NCI-H446 (cell line): ENCODE measurements at places on chromosomes 5 and 9.

DNA sequence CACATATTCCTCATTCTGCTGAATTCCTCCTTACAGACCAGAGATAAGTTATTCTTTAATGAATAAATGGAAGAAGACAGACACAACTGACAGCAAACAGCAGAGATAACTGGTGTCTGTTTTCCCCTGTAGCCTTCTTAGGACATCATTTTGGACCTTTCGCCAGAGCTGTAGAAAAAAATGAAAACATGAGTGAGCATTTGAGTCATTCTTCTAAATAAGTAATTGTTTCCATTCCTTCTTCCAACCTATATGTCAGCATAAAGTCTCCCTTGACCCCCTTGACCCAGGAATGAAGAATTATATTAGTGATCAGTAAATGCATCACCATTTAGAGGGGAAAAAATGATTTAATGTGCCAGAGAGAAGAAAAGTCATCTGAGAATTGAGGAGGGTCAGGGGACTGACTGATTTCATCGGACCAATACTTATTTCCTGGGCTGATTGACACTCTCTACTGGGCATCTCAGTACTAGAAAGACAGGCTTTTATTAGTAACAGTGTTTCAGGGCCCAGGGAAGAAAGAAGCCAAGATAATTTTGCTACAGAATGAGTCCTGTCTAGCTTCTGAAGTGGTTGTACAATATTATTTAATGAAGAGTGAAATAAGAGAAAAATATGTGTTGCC, 597.0 kb downstream of the PSAT1 start:
- DNase-seq = no peak

DNA sequence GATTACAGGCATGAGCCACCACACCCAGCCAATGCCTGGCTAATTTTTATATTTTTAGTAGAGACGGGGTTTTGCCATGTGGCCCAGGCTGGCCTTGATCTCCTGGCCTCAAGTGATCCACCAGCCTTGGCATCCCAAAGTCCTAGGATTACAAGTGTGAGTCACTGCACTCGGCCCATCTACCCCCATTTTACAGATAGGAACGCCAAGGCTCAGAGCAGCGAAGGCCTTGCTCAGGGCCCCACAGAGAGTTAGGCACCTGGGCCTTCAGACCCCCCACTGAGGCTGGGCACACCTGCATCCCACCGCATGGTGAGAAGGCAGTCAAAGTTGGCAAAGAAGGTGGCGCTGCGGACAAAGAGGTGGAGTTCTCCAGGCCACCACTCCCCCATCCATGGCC, 143.1 kb downstream of the GAPVD1 start:
- no peak for DNase-seq

DNA sequence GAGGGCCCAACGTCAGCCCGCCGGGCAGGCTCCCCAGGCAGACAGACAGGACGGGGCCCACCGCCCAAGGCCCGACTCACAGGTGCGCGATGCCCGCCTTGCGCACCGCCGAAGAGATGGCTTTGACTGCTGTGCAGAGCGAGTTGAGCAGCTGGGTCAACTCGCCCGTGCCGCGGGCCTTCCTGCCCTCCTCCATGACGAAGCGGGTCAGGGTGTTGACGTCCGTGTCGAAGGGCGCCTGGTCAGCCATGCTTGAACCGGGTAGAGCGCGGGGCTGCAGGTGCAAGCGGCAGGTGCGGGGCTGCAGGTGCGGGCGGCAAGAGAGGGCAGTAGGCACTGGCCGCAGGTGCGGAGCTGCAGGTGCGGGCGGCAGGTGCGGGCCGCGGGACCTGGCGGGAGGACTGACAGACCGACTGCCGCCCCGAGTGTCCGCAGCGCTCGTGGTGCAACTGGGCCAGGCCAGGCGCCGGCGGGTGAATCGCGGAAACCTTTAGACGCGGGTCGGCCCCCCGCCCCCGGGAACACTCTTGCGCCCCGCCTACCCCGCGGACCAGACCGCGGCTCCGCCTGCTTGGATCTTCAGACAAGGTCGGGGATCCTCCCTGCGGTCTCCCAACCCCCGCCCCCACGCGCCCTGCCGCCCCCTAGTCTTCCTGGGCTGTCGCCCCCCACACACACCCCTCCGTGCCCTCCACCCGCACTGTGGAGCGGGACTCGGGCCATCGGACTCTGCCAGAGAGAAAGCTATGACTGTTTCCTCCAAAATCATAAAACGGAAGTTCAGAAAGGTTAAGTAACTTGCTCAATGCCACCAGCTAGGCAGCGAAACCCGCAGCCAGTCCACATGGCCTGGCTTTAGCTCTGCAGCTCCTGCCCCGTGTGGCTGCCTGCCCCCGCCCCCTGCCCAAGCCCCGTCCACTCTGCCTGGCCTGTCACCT, at the start of gene FBP1:
TSS of gene FBP1 (minus strand) at position 458 of the 938 bp plus-strand sequence. CDS start at position 250, 208 bp downstream.
- DNase-seq = no peak

DNA sequence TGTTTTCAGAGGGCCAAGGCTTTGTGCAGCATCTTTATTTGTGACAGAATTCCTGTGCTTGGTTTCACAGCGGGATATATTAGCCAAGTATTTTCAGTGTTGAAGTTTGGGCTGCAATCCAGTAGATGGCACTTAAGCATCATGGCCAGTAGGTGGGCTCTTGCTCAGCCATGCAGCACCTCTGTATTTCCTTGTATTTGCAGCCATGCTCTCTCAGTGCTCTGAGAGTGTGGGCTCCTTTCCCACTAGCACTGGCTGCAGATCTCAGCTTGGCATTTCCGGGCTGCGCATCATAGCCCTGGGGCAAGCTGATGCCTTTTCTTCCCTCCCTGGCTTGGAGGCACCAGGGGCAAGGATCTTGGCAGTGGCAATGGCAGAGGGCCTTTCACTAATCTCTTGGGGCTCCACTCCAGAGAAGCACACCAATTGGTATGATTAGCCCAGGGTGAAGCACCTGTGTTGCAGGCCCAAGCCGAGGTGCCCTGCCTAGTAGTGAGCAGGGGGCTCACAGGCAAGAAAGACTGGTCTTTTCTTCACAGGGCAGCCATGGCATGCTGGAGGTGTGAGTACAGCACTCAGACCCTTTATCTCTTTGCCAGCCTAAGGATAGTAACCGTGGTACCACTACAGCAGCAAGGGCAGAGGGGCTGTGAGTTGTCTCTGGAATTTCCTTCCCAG, 48.3 kb downstream of the SLCO6A1 start:
- DNase-seq = no peak

DNA sequence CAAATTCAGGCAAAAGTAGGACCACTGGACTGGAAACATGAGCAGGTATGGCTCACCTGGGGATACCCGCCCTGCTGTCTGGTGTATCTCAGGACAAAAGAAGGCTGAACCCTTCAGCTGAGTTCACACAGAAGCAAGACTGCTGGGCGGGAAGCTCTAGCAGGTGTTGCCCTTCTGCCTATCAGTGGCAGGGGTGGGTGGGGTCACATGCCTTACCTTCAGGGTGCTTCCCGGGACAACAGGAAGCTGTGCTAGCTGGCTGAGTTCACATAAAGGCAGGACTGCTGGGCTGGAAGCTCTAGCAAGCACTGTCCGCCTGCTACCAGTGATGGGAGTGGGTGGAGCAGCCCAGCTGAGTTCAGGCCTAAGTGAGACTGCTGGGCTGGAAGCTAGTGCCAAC, 498.8 kb upstream of the ZNF608 start:
- DNase-seq = no peak

- no peak for DNase-seq
These were observed 462.6 kb upstream of the PAPPA start for GRCh38 chr9:115690786-115691496.

DNA sequence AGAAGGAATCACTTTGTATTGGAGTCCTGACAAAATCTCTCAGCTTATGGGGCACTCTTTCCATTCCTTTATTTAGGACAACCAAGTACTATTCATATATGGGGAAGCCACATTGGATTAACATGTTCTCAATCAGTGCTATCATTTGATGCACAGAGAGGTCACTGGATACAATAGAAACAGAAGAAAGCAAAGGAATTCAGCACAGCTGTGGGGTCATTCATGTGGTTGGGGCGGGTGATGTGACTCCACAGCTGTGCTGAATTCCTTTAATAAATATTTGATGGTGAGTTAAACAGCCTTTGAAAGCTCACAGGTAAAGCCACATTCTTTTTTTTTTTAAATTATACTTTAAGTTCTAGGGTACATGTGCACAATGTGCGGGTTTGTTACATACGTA, 854 bp upstream of the TEX48 start:
- DNase-seq = no peak
